ENCODE measurements at places on chromosomes 12 and 14.

GRCh38 chr12:59580050-59580449 is 15.8 kb upstream of the SLC16A7 start:
- DNase-seq = no peak

DNA sequence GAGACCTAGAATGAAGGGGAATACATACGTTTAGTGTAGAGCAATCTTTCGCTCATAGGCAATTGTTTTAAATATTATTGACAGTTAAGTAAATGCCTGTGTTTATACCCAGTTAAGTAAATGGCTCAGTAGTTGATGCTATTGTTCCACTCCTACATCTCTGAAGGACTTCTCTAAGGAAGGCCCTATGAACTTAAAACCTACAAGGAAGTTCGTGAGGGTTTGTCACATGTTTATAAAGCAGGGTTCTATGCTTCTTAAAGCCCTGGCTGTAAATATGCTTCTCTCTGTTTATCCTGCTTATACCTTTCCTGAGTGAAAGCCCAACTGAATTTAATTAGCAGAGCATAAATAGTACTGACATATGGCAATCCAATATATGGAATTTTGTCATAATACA is 282.1 kb upstream of the NPAS3 start:
- DNase-seq = no peak

DNA sequence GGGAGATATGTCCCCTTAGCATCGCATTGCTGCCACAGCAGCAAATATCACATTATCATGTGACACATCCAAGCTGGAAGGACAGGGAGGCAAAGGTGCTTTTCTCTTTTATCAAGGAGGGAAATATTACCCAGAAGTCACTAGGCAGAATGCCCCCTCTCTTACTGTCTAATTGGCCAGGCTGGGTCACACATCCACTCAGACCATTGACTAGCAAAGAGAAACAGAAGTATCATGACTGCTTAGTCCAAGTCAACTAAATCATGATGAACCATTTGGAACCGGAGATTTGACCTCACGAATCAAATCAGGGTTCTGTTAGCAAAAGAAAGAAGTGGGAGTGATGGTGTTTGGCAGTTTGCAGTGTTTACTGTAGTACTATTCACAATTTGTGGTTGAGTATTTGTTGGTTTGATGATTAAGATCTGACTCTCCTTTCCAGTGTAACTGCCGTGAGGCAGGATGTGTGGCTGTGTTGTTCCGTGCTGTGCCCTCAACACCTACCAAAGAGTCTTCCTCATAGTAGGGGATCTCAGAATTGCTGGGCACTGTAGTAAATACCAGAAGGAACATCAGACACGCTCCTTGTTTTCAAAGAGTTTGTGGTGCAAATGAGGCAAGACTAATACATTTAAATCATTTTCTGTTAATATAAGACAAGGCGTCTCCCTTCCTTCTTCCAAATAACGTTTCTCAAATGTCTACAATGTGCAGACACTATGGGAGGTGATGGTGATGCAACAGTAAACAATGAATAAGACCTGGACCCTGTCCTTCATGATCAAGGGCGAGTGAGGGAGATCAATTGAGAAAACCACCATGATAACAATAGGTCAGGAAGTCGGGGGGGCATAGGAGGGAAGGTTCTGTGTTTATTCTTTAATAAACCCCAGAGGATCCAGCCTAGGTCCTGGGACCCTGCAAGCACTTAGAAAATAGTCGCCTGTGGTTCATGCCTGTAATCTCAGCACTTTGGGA is 194.4 kb upstream of the CRY1 start:
- no peak for DNase-seq

DNA sequence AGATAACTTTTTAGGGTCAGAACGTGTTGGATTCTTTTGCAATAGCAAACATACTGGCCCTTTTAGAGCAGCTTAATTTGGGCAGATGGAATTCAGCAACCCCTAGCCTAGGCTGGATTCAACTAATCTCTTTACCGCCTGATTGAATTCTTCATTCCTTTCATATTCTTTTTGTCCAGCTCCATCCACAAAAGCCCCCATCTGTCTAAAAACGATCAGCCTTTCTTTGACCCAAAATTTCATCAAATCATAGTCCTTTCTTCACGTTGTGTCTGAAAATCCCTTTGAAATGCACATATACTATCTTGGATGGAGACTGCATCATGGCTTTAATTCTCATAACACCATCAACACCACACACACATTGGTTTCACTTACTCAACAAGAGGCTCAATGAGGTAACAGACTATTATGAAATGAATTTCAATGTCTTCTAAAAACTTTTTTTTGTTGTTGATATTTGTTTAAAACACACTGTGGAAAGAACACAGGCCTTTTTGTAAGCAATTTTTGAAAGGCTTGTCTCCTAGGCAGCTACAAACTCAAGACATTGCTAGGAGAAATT is 128.0 kb upstream of the EEA1 start:
- no peak for DNase-seq

GRCh38 chr14:79580906-79581305 is 630.4 kb downstream of the DIO2 start:
- DNase-seq = no peak

DNA sequence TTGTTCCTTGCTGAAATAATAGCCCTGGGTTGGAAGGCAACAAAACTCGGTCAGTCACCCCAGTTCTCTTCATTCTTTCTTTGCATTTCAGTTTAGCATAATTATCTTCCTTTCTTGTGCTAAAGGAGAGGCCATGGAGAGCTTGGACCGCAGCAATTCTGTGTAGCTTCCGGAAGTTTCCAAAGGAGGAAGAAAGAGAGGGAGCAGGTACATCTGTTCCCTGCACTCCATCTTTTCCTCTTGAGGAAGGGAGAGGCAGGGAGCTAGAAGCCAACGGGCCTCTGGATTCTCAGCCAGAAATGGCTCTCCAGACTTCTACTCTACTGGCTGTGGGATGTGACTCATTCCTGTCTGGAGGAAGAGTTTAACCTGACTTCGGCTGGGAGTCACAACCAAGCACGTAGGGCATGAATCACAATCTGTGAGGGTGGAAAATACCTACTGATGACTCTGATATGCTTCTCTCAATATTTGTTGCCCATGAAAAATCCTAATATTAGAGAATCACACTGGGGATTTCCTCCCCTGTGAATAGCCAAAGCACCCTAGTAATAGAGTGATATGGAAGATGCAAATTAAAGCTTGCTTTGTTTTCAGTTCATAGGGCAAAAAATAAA is 17.0 kb downstream of the ANO6 start:
- DNase-seq = no peak

GRCh38 chr14:33457617-33458016 is 493.3 kb downstream of the EGLN3 start:
- no peak for DNase-seq

- no peak for DNase-seq
Measured at GRCh38 chr14:59186306-59186705, 2.2 kb upstream of the DAAM1 start.

- no peak for DNase-seq
Measured at GRCh38 chr14:92943855-92944570, 21.1 kb downstream of the CHGA start.

DNA sequence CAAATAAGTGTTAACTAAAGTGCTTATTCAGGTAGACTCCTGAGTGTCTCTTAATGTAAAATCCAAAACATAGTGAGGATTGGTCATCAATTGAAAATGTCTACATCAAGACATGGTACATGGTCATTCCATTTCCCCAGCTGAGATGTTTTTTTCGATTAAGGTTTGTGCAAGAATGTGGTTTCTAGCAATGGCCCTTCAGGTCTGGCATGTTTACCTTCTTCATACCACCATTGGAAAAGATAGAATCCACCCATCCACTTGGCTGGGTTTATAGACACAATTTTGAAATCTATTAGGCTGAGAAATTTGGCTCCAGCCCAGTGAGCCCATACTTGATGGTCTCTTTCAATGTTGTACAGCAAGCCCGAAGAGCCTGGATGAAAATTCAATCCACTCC is 145.9 kb downstream of the ANO4 start:
- DNase-seq = no peak

DNA sequence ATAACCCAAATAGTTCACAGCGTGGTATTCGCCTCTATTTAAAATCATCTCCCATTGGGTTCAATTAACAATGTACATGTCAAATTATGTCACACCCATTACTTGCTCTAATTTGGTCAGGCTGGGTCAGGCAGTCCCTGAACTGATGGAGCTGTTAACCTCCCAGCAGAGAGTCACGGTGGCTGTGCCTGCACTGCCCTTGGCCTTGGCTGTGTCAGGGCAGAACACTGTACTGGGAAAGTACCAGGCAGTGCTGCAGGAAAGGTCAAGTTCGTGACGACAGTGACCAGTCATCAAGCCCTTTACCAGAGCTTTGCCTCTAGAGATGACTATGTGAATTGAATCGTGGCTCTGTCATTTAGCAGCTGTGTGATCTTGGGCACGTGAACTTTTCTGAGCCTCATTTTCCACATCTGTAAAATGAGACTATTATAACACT is 100.0 kb downstream of the ARF6 start:
- no peak for DNase-seq

All from left kidney (tissue), 8 donors.